Activated CD4-positive, alpha-beta T cell treated with anti-CD3 and anti-CD28 coated beads, Interleukin-2, amount 50 U/mL, for 1 hour (primary cell): ENCODE measurements at places on chromosomes 7 and 10.

- DNase-seq: no peak
Observed at GRCh38 chr10:32937911-32938424, 20.1 kb downstream of the ITGB1 start.

- no peak for DNase-seq
Observed at GRCh38 chr7:37273891-37274290, 174.8 kb downstream of the ELMO1 start.

DNA sequence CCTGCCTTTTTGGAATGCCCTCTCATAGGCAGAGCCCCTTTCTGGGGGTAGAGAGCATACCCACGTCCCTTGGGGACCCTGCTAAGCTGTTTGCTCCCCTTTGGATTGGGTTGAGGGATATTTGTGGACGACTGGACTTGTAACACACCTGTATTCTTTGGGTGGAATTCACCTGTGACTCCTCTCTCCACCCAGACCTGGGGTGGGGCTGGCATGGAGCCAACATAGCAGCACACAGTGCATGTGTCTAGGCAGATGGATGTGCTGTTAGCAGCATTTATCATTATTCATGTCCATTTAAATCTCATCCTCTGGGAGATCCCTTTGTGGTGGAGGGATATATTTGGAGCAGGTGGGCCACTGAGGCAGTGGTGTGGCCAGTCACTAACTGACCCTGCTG lies 51.0 kb downstream of the CDH23 start:
- DNase-seq: no peak

DNA sequence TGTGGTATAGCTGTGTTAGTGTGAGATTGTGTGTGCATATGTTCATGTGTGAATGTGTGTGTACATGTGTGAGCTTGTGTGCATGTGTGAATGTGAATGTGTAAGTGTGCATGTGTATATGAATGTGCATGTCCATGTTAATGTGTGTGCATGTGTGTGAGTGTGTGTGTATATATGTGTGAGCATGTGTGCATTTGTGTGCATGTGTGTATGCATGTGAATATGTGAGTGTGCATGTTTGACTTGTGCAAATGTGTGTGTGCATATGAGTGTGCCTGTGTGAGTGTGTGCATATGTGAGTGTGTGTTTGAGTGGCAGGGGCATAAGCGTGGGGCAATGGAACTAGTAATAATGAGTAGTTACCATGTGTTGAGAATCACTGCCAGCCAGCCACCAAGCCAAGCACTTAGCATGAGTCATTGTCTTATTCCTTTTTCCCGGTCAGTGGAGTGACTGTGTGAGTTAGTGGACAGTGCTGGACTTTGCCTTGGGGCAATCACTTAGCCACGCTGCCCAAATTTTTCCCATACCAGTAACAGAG lies 46.3 kb upstream of the SHH start:
- DNase-seq: no peak

GRCh38 chr7:133275446-133276095 lies 22.7 kb downstream of the EXOC4 start:
- no peak for DNase-seq

DNA sequence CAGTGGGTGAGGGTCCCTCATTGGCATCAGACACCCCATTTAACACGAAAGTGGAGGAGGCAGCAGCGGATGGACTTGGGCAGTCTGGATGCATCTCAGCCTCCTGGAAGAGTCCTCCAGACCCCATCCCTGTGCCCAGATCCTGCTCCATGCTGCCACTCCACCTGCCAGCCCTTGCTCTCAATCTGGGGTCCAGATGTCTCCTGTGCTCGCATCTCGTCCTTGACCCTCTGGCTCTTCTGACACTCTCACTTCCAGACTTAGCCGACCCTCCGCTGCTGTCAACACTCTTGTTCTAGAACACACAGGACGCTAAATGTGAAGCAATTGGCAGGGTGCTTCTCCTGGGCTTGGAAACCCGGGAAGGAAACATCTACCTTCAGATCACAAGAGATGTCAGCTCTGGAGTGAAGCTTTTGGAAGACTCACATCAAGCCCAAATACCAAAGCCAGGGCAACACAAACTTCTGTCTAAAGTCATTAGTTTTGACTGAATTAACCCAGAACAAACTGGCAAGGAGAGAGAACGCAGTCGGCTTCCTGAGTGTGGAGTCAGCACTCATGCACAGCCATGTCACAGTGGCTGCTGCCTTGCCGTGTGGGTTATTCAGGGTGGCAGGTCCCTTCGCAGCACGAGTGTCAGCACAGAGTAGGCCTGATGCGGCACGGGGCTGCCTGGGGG lies 379.1 kb downstream of the TCERG1L start:
- no peak for DNase-seq

DNA sequence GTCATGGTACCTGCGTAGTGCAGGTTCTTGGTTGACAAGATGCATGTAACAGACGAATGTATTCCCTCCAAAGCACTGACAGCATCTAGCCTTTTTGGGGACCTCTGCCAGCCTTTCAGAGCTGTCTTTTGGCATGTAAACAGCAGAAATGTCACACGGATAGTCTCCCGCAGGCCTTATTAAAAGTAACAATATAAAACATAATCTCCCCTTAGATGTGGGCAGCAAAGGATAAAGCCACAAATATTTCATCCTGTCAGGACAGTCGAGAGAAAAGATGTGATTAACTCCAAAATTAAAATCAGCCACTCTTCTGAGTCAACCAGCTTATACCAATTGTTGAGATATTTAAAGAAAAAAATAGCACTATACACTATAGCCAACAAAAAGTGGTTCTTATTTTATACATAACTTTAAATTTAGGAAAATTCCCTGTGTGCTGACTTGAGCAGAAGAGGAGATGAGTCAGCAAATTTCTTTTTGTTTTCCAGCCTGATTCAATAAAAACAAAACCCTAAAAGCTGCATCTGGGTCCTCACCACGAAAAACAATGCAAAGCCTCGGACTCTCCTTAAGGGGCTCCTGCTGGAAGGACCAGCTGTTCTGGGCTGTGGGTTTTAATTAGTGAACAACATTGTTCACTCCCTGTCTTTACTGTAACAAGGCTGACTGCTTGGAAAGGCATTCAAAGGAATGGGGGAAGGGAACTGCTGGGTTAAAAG lies 240.2 kb downstream of the ADAM12 start:
- DNase-seq: no peak

DNA sequence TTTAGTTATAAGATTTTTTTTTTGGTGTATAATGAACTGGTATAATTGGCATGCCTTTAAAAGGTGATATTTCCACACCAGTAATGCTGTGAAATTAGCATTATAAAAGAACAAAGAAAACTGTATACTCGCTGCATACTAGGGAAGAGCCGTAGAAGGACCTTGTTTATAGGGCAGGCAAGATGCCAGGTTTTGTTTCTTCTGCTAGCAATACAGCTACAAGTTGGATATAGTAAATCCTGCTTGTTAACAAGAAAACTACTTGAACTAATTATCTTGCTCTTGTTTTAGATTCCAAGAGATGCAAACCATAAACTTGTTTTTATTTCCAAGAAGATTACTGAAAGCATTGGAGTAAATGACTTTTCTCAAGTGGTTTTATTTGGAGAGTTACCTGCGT lies 1.9 kb downstream of the DNAH11 start:
- no peak for DNase-seq

DNA sequence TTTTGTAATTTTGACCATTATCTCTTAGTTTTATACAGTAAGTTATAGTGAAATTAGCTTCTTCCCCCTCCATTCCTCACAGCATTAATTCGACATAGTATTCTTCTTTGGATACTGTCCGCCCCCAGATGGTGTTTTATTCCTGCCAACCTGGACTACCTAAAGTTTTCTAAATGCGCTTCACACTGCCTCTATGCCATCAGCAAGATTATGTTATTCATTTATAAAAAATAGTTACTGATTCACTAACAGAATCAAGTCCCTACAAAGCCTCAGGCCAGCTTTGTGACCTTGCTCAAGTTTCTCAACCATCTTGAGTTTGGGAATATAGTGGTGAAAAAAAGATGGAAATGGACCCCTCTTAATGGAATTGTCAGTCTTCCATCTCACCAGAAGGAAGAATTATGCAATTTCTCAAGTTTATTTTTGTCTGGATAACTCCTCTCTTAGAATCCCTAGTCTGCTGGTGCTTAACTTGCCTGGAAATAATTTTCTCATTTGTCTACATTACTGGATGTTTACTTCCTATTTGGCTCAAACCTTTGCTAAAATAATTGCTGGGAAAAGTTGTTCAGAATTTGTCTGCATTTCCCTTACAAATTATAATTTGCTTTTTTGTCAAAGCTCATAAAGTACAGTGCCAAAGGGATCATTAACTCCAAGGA lies 16.7 kb upstream of the FGL2 start:
- no peak for DNase-seq

GRCh38 chr7:44937426-44937825 lies 41.4 kb downstream of the MYO1G start:
- no peak for DNase-seq

- no peak for DNase-seq
Observed at GRCh38 chr10:89954787-89955566, 253.6 kb downstream of the KIF20B start.

DNA sequence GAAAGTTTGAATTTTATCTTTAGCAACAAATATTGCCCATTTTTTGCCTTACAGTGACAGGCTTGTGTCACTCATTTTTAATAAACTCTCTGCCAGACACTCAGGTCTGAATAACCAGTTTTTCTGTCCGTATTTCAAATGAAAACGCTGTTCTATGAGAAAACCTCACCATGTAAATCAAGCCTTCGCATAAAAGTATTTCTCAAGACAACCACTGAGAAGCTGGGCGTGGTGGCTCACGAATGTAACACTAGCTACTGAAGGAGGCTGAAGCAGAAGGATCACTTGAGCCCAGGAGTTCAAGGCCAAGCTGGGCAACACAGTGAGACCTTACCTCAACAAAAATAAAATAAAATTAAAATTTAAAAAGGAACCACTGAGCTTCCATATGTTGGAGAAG lies 339.3 kb downstream of the PARD3 start:
- no peak for DNase-seq

DNA sequence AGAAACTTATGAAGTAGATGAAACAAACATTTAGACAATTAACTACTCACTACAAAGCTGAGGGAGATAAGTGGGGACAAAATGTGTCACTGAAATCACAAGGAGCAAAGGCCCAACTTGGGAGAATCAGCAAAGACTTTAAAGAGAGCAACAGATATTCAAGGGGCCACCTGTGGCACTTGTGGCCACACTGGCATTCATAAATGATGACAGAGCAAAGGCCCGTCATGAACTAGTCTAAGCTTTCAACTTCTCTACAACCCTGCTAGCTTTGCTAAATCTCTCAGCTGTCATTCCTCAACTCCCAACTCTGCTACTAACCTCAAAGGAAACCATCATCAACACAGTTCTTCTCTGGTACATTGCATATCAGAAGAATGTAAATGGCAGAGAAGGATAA lies 178.4 kb downstream of the CPEB3 start:
- no peak for DNase-seq

DNA sequence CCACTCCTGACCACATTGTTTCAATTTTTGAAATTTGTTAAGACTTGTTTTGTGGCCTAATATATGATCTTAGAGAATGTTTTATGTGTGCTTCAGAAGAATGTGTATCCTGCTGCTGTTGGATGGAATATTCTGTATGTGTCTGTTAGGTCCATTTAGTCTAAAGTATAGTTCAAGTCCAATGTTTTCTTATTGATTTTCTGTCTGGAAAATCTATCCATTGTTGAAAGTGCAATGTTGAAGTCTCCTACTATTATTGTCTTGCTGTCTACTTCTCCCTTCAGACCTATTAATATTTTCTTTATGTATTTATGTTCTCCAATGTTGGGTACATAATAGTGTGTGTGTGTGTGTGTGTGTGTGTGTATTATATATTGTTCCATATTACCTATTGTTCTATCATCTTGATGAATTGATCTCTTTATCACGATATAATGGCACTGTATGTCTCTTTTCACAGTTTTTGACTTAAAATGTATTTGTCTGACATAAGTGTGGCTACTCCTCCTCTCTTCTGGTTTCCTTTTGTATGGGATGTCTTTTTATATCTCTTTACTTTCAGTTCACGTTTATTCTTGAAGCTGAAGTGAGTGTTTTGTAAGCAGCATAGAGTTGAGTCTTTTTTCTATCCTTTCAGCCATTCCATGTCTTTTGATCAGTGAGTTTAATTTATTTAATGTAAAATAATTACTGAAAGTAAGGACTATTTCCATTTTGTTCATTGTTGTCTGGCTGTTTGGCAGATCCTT lies 61.3 kb downstream of the AKR1D1 start:
- DNase-seq: no peak

GRCh38 chr7:73606801-73607691 lies 17.3 kb downstream of the MLXIPL start:
- DNase-seq: peak; percentile 66

- DNase-seq: no peak
Observed at GRCh38 chr7:151003572-151003971, 12.8 kb downstream of the NOS3 start.

- peak; percentile 18 for DNase-seq
Observed at GRCh38 chr7:107201795-107202450, 33.1 kb downstream of the HBP1 start.

DNA sequence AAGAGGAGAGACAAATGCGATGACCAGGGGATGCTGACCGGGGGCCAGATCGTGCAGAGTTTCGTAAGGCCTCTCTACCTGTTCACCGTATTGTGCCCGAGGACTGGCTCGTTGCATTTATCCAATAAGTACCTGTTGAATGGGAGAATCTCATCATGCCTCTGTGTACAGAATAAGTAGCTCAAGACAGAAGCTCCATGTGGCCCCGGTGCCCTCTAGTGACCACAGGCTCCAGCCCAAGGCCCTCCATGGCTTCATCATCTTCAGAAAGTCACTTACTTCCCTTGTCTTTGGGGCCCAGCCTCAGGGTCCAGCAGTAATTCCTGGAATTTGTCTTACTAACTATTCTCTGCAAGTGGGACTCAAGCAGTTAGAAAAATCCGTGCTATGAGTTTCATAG lies 151.0 kb downstream of the CHN2 start:
- no peak for DNase-seq

GRCh38 chr7:126774077-126774476 lies 478.7 kb downstream of the GRM8 start:
- no peak for DNase-seq

DNA sequence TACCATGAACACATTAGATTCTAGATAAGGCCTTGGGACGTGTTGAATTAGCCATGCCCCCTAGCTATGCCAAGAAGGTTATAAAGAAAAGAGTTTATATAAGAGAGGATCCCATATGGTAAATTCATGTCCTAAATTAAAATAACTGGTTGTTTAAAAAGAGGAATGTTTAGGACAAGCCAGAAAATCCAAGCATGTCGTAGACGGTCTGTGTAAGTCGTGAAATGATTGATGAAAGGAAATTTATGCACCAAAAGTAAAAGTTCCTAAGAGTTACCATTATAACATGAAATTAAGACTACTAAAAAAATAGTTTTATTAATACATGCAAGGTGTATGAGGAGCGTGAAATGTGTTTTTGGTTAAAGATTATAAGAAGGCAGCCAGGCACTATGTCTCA lies 624.9 kb downstream of the ARL4A start:
- DNase-seq: no peak

GRCh38 chr10:1158066-1158465 lies 101.9 kb downstream of the WDR37 start:
- no peak for DNase-seq

DNA sequence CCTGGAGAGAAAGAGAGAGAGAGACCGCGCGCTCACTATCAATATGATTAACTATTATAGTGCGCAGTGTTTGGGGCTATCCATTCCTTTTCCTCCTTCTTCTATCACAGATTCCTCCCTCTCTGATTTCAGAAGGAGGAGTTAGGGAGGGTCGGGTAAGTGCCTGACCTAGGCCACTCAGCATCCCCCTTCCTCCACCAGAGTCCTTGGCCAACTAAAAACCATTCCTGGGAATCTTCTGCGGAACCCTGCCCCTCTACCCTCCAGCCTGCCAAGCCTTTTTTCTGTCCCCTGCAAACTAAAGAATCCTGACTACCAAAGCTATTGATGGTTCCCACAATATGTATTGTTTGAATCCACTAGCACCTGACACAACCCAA lies 256.2 kb upstream of the NFE2L3 start:
- no peak for DNase-seq
